ENCODE measurements at places on chromosomes 2 and 18. TPM values are rescaled to one million over a fixed set of nuclear protein-coding genes. Genes with fewer than 3 reads are reported as not detected.

SERPINB10 gene
- total RNA-seq: 0.20 TPM

SPAST gene
- 15.4 TPM for total RNA-seq

SLC9A4 gene
- total RNA-seq: not detected

CNGA3 gene
- total RNA-seq: under 0.01 TPM

REG3G gene
- not detected for total RNA-seq

PLCD4 gene
- 2.2 TPM for total RNA-seq

PLGLB1 gene
- 1.2 TPM for total RNA-seq
